Activated CD8-positive, alpha-beta T cell treated with anti-CD3 and anti-CD28 coated beads, Interleukin-2, amount 10 ng/mL, durations not matched to agents 7 days and 5 days (primary cell): ENCODE measurements at places on chromosomes 3 and 15. TPM values are rescaled to one million over a fixed set of nuclear protein-coding genes. Genes with fewer than 3 reads are reported as not detected.
A peak's percentile ranks its signal among the peaks of the same experiment; 100 is the strongest.

GRCh38 chr15:78207641-78208340 lies 26.6 kb downstream of the ACSBG1 start:
- no peaks in the 10 kb centered on the region for H3K36me3 ChIP-seq
- H3K27me3 ChIP-seq, result no peaks in the 10 kb centered on the region
- no peaks in the 10 kb centered on the region for H3K4me1 ChIP-seq
- no peak for DNase-seq
- H3K27ac ChIP-seq, result no peak overlapping the region
- H3K4me3 ChIP-seq, result no peak overlapping the region

DNA sequence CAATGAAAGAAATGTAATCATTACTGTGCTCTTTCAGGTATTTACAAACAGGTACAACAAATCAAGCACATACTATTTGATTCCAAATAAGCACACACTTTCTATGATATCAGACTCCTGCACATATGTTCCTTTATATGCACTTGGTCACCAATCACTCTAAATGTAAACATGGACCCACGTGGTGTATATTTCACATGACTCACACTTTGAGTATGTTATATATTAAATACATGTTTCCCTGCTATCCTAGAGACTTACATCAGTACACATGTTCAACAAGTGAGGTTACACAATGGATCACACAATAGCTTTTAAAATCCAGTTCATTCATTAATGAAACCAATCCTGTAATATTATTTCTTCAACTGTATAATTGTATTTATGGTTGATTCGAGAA lies 683.5 kb downstream of the NR2F2 start:
- no peaks in the 10 kb centered on the region for H3K27me3 ChIP-seq
- no peak overlapping the region for H3K27ac ChIP-seq
- no peaks in the 10 kb centered on the region for H3K4me1 ChIP-seq
- DNase-seq, result no peak

DNA sequence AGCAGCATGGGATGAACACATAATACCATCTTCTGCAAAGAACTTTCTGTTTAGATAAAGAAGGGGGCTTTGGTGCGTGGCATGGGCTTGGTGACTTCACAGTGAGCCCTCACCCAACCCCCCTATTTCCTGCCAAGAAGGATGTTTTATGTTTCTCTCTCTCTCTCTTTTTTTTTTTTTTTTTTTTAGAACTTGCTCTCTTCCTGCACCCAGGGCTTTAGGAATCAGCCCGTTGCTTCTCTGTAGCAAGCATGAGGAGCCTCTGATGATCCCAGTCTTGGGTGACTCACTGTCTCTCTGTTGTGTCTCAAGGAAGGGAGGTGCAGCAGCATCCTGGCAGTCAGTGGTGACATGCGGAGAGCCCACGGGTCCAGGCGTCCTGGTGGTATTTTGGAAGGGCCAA lies 49.1 kb downstream of the CCK start:
- peak; percentile 63 for DNase-seq
- peaks cover 59% of the 10 kb centered on the region for H3K4me1 ChIP-seq
- no peaks in the 10 kb centered on the region for H3K27me3 ChIP-seq
- peak overlapping the region; percentile 39 for H3K4me3 ChIP-seq
- peaks cover 40% of the 10 kb centered on the region for H3K36me3 ChIP-seq

The GOLGA6D gene
- total RNA-seq, result not detected

DNA sequence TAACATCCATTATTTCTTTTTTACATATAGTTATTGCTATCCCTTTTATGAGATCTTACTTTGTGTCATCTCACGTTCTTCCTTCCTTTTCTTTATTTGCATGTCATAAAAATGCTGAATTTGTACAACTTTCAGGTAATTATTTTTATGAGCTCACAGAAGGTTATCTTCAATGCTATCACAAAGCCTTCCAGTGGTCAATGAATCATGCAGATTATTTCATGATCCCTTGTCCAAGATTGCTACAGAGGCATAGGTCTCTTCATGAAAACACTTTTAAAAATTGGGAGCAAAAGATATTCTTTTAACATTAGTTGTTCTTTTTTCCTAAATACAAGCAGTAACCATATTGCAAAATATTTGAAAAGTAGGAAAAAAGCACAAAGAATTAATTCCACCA lies 880.1 kb upstream of the NR2F2 start:
- H3K27ac ChIP-seq, result no peak overlapping the region
- H3K36me3 ChIP-seq, result peaks cover 47% of the 10 kb centered on the region
- DNase-seq, result no peak
- peaks cover 56% of the 10 kb centered on the region for H3K4me1 ChIP-seq
- peaks cover 7% of the 10 kb centered on the region for H3K27me3 ChIP-seq

The PLCB2 gene
- 133 TPM for total RNA-seq

GRCh38 chr15:90987561-90988141 lies 6.7 kb downstream of the PRC1 start:
- peaks cover 43% of the 10 kb centered on the region for H3K36me3 ChIP-seq
- H3K4me1 ChIP-seq, result peaks cover 52% of the 10 kb centered on the region
- no peak overlapping the region for H3K27ac ChIP-seq
- H3K4me3 ChIP-seq, result no peak overlapping the region

The CORO2B gene
- not detected for total RNA-seq

The SOX14 gene
- not detected for total RNA-seq

The FRMD4B gene
- total RNA-seq, result 8.2 TPM

GRCh38 chr3:172187511-172187910 lies 148.1 kb downstream of the FNDC3B start:
- H3K36me3 ChIP-seq, result no peaks in the 10 kb centered on the region
- no peak overlapping the region for H3K4me3 ChIP-seq
- H3K4me1 ChIP-seq, result no peaks in the 10 kb centered on the region
- no peak overlapping the region for H3K27ac ChIP-seq
- DNase-seq, result no peak
- H3K27me3 ChIP-seq, result no peaks in the 10 kb centered on the region

- H3K27ac ChIP-seq, result no peak overlapping the region
- no peaks in the 10 kb centered on the region for H3K4me1 ChIP-seq
- DNase-seq, result no peak
These were observed 27.8 kb downstream of the CA12 start for GRCh38 chr15:63353887-63354286.

- no peaks in the 10 kb centered on the region for H3K27me3 ChIP-seq
- DNase-seq, result no peak
- peak overlapping the region; percentile 18 for H3K27ac ChIP-seq
- H3K4me1 ChIP-seq, result peaks cover 32% of the 10 kb centered on the region
- no peak overlapping the region for H3K4me3 ChIP-seq
These were observed 3.9 kb downstream of the ATR start for GRCh38 chr3:142574665-142575064.

GRCh38 chr15:33985287-33985686 lies 17.0 kb downstream of the CHRM5 start:
- H3K27ac ChIP-seq, result no peak overlapping the region
- no peaks in the 10 kb centered on the region for H3K4me1 ChIP-seq
- no peak for DNase-seq
- no peaks in the 10 kb centered on the region for H3K27me3 ChIP-seq
- H3K36me3 ChIP-seq, result no peaks in the 10 kb centered on the region
- H3K4me3 ChIP-seq, result no peak overlapping the region

The SI gene
- total RNA-seq, result not detected

DNA sequence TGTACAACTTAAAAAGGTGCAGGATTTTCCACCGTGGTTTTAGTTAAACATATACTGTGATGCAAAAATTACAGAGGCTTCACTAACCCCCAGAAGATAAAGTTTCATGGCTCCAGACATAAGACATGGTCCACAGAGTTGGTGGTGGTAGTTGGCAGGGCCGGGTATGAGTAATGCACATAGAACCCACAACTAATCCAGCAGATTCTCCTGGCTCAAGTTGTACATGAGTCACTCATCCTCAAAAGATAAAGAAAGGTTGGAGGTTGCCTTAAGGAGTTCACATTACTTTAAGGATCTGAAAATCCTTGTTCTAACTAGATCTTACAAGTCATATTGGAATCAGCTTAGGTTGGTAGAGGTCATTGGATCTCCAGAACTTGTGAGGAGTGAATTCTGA lies 98.3 kb upstream of the ZBTB20 start:
- no peak for DNase-seq
- H3K27me3 ChIP-seq, result no peaks in the 10 kb centered on the region
- H3K4me1 ChIP-seq, result no peaks in the 10 kb centered on the region
- no peaks in the 10 kb centered on the region for H3K36me3 ChIP-seq
- H3K4me3 ChIP-seq, result no peak overlapping the region

GRCh38 chr15:61777689-61778088 lies 282.6 kb downstream of the VPS13C start:
- DNase-seq, result no peak
- H3K27ac ChIP-seq, result no peak overlapping the region
- no peak overlapping the region for H3K4me3 ChIP-seq
- peaks cover 4% of the 10 kb centered on the region for H3K27me3 ChIP-seq

GRCh38 chr15:61063875-61064320 lies 165.2 kb downstream of the RORA start:
- H3K27ac ChIP-seq, result no peak overlapping the region
- no peak overlapping the region for H3K4me3 ChIP-seq

GRCh38 chr15:78077871-78078210 lies 330 bp upstream of the TBC1D2B start:
- H3K4me3 ChIP-seq, result peak overlapping the region; percentile 78
- peaks cover 50% of the 10 kb centered on the region for H3K4me1 ChIP-seq
- H3K27me3 ChIP-seq, result no peaks in the 10 kb centered on the region
- DNase-seq, result no peak

- H3K27me3 ChIP-seq, result peaks cover 37% of the 10 kb centered on the region
- no peak for DNase-seq
- H3K4me1 ChIP-seq, result no peaks in the 10 kb centered on the region
- H3K27ac ChIP-seq, result no peak overlapping the region
These were observed 4.8 kb upstream of the ADCY5 start for GRCh38 chr3:123453675-123454074.
